Stimulated activated CD4-positive, alpha-beta T cell treated with anti-CD3 and anti-CD28 coated beads, Interleukin-1b, Interleukin-23, amount 100 ng/mL, for 1 hour (primary cell): ENCODE measurements at places on chromosomes 16 and 17.
A peak's percentile ranks its signal among the peaks of the same experiment; 100 is the strongest.

- DNase-seq = peak; percentile 59
Measured at GRCh38 chr16:56317998-56318826, 107.1 kb downstream of the AMFR start.

GRCh38 chr17:7204828-7205461, 14.7 kb downstream of the DLG4 start:
- peak; percentile 87 for DNase-seq

DNA sequence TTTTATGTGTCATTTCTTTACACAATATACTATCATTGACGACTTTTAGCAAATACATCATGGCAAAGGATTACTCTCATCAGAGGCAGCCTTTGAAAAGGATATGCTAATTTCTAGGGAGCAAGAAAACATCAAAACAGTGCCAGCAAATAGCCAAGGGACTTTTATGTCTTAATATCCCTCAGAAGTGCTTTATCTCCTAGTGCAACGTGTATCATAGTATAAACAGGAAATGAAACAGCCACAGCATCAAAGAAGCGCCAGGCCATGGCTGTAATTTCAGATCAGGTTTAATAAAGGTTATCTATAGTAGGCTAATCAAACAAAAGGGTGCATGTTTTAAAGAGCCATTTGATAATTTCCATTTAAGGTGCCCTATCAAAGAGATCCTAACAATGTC, 159.9 kb downstream of the AXIN2 start:
- DNase-seq = no peak

GRCh38 chr17:59277031-59277430, 54.4 kb upstream of the YPEL2 start:
- DNase-seq = no peak

DNA sequence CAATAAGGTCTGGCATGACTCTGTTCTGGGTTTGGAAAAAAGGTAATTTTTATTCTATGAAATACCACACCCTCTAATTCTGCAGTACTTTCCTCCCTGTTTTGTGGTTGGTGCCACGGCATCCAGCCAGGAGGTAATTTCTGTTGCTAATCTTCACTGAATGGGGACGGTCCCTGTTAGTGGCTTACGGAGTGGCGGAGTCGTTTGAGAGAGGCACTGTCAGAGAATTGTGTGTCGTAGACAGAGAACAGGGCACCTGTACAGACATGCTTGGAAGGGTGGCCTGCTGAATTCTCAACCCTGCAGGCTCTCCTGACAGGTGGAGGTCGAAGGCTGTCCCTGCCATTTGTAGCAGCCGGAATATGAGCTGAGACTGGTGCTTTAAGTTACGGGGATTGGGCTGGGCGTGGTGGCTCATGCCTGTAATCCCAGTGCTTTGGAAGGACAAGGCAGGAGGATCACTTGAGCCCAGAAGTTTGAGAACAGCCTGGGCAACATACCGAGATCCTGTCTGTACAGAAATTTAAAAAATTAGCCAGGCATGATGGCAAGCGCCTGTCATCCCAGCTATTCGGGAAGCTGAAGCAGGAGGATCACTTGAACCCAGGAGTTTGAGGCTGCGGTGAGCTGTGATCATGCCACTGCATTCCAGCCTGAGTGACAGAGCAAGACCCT, 33.2 kb downstream of the EEF2K start:
- DNase-seq = no peak

DNA sequence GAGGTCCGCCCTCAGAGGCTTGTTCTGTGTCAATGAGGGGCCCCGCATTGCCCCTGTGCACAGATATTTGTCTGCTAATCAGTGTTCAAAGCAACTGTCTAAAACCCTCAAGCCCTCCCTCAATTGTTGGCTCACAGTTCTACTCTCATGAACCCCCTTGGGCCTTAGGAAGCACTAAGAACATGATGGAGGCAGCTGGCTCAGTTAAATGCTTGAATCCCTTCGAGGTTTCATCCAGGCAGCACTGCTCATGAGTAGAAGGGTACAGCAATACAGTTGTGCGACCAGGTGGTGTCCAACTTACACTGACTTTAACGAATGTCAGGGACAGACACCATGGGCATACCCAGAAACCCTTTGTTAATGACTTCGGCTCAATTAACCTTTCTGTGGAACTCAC, 89.2 kb upstream of the WSCD1 start:
- no peak for DNase-seq
